ENCODE measurements at places on chromosomes 2 and 18.

DNA sequence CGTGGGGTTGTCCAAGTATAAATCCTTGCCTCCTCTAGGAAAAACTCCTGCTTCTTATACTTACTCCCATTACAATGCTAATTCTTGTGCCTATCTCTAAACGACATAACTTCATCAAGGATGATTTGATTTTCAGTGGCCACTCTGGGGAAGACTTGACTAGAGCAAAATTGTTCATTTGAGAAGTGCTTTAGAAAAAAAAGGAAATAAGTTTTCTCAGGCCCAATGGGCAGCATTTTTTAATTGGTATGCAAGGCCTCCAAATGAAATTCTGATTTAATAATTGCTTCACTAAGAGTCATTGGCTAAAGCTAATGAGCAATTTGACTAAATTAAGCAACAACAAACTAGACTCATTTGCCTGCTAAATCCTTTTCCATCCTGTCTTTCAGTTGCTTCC is 496.1 kb downstream of the TSN start:
- DNase-seq, result no peak

DNA sequence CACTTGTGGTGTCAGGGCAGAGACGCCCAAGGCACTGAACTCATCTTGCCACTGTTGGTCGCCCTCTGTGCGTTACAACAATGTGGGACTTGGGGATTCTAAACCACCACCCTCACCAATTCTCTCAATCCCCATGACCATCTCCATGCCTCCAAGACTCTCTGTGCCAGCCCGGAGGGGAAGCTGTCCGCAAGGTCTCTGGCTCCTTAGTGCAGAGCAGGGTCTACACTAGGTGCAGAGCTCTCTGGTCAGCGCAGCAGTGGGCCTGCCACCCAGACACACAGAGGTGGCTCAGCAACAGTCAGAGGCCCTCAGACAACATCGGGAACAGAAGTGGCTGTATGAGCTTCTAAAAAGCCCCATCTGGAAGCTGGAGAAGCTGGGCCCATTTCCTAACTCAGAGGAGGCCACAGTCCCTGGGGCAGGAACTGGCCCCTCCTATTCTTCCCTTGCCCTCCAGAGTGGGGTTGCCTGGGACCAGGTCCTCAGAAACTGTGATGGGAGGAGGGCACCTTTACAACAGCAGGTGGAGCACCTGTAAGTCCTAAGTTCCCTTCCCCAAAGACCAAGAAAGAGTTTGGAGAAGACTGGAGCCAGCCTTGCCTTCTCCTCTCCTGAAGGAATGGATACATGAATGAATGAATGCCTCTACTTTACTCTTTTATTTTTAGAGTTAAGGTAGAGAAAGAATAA is 37.7 kb downstream of the SERTAD2 start:
- no peak for DNase-seq

DNA sequence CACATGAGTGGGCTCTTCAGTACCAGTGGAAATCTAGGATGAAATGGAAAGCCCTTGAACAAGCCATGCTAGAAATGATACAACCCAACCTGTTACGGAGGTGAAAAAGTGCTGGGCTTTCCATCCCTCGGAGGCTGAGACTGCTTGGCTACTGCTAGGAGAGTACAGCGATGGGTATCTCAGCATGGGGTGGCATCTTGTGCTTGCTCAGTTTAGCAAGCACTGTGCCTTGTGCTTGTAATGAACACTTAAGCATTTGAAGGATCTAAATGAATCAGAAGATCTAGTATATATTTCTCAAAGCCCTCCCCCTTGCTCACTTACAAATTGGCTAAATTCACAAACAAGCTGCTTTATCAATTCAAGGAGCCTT is 44.3 kb upstream of the EHBP1 start:
- DNase-seq, result no peak

- DNase-seq, result no peak
These were observed 187.4 kb downstream of the RDH14 start for GRCh38 chr2:18373081-18373480.

- no peak for DNase-seq
These were observed 27.8 kb upstream of the RNF125 start for GRCh38 chr18:31990823-31991222.

- no peak for DNase-seq
These were observed 565 bp downstream of the SP140 start for GRCh38 chr2:230226051-230226551.

DNA sequence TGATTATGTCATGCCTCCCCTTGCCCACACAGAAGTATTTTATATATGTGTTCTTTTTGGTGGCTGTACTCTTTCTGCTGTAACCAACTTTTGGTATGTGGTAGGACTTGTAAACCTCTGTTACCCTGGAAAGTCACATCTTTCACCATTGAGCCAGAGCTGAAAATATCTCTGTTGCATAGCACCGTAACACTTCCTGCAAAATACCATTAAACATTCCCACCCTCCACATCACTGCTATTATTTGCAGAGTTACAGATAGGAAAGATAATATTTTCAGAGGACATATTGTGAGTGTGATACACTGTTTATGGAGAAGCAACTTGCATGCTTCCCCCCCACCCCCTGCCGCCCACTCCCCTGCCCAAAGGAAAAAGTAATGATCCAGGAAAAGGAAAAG is 44.8 kb downstream of the CAB39 start:
- DNase-seq, result peak; percentile 78

Data from fibroblast of skin of right quadriceps (primary cell).